Lower lobe of right lung (tissue), 2 donors: ENCODE measurements at places on chromosomes 16 and 17. TPM values are rescaled to one million over a fixed set of nuclear protein-coding genes. Genes with fewer than 3 reads are reported as not detected.

DNA sequence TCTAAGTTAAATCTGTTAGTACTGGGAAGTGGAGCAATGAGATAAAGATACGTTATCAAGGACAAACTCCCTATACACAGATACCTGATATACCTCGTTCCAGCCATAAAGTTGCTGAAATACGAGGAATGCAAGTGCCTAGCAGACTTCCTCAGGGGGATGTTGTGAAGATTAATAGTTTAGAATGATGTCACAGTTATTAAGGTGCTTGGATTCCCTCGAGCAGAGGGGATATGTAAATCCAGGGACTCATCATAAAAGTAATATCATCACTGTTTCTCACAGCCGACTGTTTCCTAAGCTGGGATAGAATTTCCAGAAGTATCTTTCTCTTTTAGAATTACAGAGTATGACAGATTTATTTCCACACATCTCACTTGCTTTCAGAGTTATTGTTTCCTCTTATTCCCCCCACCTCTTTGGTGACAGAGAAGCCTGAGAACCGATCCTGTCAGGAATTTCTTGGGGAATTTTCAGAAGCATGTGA lies 28.4 kb upstream of the ZFHX3 start:
- H3K27ac ChIP-seq: no peak overlapping the region
- H3K4me1 ChIP-seq: peaks cover 3% of the 10 kb centered on the region
- H3K36me3 ChIP-seq: no peaks in the 10 kb centered on the region
- H3K4me3 ChIP-seq: no peak overlapping the region
- no peaks in the 10 kb centered on the region for H3K27me3 ChIP-seq
- DNase-seq: no peak

DNA sequence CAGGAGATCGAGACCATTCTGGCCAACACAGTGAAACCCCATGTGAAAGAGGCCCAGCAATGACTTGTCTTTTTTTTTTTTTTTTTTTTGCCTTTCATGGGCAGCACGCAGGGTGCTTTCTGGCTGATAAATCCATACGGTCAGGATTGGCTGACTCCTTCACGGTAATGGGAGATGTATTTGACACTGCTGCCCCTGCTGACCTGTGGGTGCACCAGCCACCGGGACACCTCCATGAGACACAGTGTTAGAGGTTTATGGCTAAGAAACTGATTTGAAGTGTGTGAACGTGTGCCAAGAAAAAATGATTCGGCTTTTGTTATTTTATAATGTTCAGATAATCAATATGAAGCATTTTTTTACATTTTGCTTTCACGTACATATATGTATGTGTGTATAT lies 48.4 kb downstream of the MAP2K6 start:
- H3K4me3 ChIP-seq: no peak overlapping the region
- no peaks in the 10 kb centered on the region for H3K4me1 ChIP-seq
- H3K36me3 ChIP-seq: no peaks in the 10 kb centered on the region
- H3K27ac ChIP-seq: no peak overlapping the region
- no peak for DNase-seq
- H3K27me3 ChIP-seq: no peaks in the 10 kb centered on the region

GRCh38 chr16:86026916-86027315 lies 128.0 kb downstream of the IRF8 start:
- DNase-seq: no peak
- H3K36me3 ChIP-seq: no peaks in the 10 kb centered on the region
- peaks cover 8% of the 10 kb centered on the region for H3K4me1 ChIP-seq
- H3K4me3 ChIP-seq: no peak overlapping the region
- no peak overlapping the region for H3K27ac ChIP-seq
- H3K27me3 ChIP-seq: peaks cover 9% of the 10 kb centered on the region

GRCh38 chr17:64273006-64273405 lies 9.9 kb upstream of the TEX2 start:
- H3K4me1 ChIP-seq: peaks cover 8% of the 10 kb centered on the region
- no peak overlapping the region for H3K27ac ChIP-seq
- H3K4me3 ChIP-seq: no peak overlapping the region
- no peaks in the 10 kb centered on the region for H3K36me3 ChIP-seq
- H3K27me3 ChIP-seq: no peaks in the 10 kb centered on the region

DNA sequence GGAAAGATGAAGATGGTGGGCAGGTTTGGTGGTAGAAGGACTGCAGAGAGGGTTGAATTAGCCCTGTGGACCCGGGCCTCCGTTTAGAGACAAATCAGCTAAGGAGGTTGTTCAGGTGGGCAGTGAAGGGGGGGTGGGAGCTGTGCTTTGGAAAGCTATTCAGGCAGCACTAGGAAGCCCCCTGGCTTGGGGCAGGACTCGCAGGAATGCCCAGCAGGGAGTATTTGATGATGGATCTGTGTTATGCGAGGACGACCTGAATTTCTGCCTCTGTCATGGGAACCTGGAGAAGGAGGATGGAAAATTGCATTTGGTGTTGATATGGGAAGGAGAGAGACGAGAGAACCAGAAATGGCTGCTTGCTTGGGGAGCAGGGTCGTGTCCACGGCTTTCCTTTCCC lies 3.5 kb downstream of the SPDYE4 start:
- DNase-seq: no peak
- peaks cover 13% of the 10 kb centered on the region for H3K27me3 ChIP-seq
- no peaks in the 10 kb centered on the region for H3K4me1 ChIP-seq
- no peak overlapping the region for H3K27ac ChIP-seq
- H3K36me3 ChIP-seq: no peaks in the 10 kb centered on the region

- H3K27me3 ChIP-seq: no peaks in the 10 kb centered on the region
- H3K4me1 ChIP-seq: peaks cover 13% of the 10 kb centered on the region
- peaks cover 72% of the 10 kb centered on the region for H3K36me3 ChIP-seq
- no peak for DNase-seq
- H3K27ac ChIP-seq: no peak overlapping the region
Observed at GRCh38 chr16:69119536-69119935, 12.9 kb downstream of the CHTF8 start.

GRCh38 chr17:77173104-77173503 lies 32.3 kb downstream of the SEC14L1 start:
- H3K27ac ChIP-seq: no peak overlapping the region
- no peaks in the 10 kb centered on the region for H3K36me3 ChIP-seq
- no peak overlapping the region for H3K4me3 ChIP-seq

EPOP gene
- total RNA-seq: 1.0 TPM

DUXB gene
- not detected for total RNA-seq

TBC1D28 gene
- total RNA-seq: not detected

CCL8 gene
- total RNA-seq: 1.6 TPM

MILR1 gene
- 19.6 TPM for total RNA-seq
